ENCODE measurements at places on chromosomes 1 and 21. TPM values are rescaled to one million over a fixed set of nuclear protein-coding genes. Genes with fewer than 3 reads are reported as not detected.

DNA sequence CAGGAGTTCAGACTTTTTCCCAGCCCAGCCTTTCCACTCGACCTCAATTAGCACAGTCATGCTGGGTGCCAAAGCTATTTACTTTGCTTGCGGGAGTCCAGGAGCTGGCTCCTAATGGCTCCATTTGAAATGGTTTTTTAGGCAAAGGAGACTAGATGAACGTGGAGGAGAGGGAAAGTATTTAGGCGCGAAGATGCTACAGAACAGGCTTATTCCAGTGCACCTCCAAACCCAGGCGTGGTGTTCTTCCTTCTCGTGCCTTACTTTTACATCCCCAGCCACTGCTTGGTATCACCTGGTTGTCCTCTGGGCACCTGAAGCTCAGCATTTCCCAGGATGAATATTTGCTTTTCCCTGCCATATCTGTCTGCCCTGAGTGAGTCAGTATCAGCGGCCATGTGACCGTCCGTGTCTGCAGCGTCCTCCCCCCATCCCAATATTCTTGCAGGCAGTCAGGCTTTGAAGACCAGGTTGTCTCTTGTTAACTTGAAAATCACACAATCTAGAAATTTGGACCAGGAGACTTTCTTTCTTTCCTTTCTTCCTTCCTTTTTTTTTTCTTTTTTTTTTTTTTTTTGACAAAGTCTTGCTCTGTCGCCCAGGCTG is 198.5 kb downstream of the DYRK1A start:
- no peak for DNase-seq
- H3K4me3 ChIP-seq = peak overlapping the region; percentile 48
- 0 out of 2 replicates have a peak overlapping the region, but pooled peaks have one; percentile 39 for H3K27ac ChIP-seq

DNA sequence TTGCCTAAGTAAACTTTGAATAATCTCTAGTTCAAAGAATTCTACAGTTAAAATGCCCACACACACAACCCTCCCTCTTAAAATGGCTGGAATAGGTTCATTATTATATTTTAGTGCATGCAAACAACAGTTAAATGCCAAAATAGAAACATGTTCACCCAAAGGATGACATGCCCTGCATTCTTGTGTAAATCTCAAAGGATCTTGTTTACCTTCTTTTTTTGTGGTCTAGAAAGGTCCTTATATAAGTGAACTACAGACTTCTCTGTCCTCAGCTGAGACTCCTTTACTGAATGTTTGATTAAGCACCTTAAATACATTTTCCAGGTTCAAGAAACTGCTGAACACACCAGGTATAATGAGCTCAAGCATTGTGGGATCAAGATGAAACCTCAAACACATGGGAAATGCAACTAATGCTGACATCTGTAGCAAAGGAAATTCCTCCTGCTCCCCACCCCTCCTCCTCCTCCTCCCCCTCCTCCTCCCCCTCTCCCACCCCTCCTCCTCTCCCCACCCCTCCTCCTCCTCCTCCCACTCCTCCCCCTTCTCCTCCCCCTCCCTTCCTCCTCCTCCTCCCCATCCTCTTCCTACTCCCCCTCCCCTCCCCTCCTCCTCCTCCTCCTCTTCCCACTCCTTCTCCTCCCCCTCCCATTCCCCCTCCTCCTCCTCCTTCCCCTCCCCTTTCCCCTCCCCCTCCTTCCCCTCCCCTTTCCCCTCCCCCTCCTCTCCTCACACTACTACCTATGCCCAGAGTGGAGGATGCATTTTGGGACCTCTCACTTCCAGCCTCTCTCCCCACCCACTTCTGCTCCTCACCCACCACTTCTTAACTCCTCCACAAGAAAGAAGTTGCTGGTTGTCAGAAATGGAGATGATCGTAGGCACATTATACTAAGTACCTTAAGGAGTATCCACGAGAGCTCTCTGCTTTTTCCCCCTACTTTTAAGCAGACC is 233.9 kb downstream of the MRPL39 start:
- peaks cover 21% of the 10 kb centered on the region for H3K4me1 ChIP-seq
- peak overlapping the region; percentile 89 for H3K27ac ChIP-seq
- no peaks in the 10 kb centered on the region for H3K27me3 ChIP-seq

DNA sequence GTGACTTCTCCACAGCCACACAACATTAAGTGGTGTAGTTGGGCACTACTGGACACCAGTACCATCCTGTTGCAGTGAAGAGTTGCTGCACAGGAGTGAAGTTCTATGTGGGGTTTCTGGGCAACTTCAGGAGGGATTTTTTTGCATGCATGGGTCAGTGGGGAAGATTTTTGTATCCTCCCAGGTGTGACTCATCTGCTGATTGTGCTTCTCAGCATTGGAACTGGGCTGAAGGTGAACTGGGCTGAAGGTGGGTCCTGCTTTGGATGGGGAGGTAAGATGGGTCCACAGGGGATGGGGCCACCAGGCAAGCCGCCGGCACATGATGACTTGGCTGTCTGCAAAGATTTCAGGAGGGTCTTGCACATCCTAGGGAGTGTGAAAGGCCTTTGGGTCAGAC is 2.6 kb downstream of the SERINC2 start:
- H3K4me1 ChIP-seq = peaks cover 23% of the 10 kb centered on the region
- H3K4me3 ChIP-seq = no peak overlapping the region
- H3K36me3 ChIP-seq = no peaks in the 10 kb centered on the region
- peaks cover 10% of the 10 kb centered on the region for H3K27me3 ChIP-seq

GRCh38 chr1:15426492-15427279 is 11.6 kb upstream of the CTRC start:
- H3K27me3 ChIP-seq = no peaks in the 10 kb centered on the region
- no peak overlapping the region for H3K27ac ChIP-seq
- H3K4me3 ChIP-seq = no peak overlapping the region

Gene OXCT2
- polyA plus RNA-seq = 1.4 TPM

DNA sequence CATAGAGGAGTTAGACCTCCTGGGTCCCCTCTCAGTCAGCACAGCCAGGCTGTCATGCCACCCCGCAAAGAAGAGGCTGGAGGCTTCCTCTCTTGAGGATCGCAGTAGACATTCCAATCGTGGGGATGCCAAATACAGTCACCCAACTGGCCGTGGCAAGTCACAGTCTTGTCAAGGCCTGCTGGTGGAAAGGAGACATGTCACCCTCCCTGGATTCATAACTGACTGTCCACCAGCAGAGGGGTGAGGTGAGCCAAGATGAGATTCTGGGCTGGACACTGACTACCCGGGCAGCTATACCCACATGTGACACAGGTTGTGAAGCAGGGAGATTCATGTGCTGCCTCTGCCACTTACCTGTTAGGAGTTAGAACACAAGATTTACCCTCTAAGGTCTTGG is 123.5 kb upstream of the NGF start:
- H3K36me3 ChIP-seq = no peaks in the 10 kb centered on the region
- no peaks in the 10 kb centered on the region for H3K27me3 ChIP-seq
- H3K27ac ChIP-seq = no peak overlapping the region
- H3K4me1 ChIP-seq = no peaks in the 10 kb centered on the region
- no peak for DNase-seq

Gene AQP10
- not detected for polyA plus RNA-seq

DNA sequence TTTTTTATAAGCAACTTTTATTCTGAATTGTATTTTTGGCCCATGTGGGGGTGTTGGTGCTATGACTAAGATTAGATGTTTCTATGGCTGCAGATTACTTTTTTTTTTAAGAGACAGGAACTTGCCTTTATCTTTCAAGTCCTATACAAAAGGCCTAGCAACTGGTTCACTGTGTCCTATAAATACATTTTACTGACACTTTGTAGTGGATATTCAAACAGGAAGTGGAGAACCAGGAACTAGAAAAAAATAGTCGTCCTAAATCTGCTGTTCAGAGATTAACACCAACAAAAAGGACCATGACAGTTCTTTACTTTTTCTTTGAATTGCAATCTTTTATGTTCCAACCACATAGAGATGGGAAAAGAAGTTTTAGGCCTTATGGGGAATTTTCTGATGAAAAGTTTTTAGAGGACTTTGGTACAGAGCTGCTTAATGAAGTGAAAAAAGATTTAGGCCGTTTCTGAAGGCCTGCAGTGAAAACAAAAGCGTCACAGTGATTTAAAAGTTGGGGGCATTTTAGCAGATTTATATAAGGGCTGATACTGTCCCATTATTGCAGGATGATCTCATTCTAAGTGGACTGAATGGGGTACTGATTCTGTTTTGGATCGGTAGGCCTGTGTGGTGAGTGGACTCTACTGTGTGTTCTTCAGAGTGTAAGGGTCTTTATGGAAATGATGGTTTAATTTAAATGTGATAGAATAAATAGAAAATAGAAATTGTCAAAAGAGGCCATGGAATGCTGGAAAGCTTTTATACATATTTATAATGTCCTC is 136.4 kb upstream of the DEPDC1 start:
- no peak overlapping the region for H3K4me3 ChIP-seq
- H3K36me3 ChIP-seq = no peaks in the 10 kb centered on the region
- no peak overlapping the region for H3K27ac ChIP-seq
- no peaks in the 10 kb centered on the region for H3K27me3 ChIP-seq
- no peaks in the 10 kb centered on the region for H3K4me1 ChIP-seq
- DNase-seq = no peak

DNA sequence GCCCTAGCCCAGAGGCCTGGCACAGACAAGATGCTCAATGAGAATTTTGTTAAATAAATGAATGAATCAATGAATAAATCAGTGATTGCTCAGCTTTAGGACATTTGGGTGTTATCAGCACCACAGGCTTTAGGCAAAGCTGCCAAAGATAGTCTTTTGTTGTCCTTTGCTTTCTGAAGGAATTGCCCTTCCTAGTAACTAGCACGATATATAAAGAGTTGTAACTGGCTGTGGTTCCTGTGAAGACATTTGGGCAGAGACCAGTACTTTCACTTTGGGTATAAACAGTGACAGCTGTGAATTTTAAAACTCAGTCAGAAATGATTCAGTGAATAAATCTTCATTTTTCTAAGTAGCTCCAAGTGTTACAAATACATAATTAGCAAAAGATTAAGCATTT is 13.3 kb downstream of the RNU5D-1 start:
- H3K27me3 ChIP-seq = no peaks in the 10 kb centered on the region
- no peak for DNase-seq
- no peaks in the 10 kb centered on the region for H3K4me1 ChIP-seq
- H3K4me3 ChIP-seq = no peak overlapping the region

- H3K4me1 ChIP-seq = peaks cover 12% of the 10 kb centered on the region
- DNase-seq = no peak
- no peak overlapping the region for H3K4me3 ChIP-seq
- no peaks in the 10 kb centered on the region for H3K27me3 ChIP-seq
Measured at GRCh38 chr1:229717786-229718576, 91.9 kb downstream of the URB2 start.

GRCh38 chr1:5945445-5945844 is 46.8 kb downstream of the NPHP4 start:
- no peaks in the 10 kb centered on the region for H3K27me3 ChIP-seq
- H3K4me3 ChIP-seq = no peak overlapping the region
- H3K36me3 ChIP-seq = no peaks in the 10 kb centered on the region
- no peak for DNase-seq
- no peak overlapping the region for H3K27ac ChIP-seq

DNA sequence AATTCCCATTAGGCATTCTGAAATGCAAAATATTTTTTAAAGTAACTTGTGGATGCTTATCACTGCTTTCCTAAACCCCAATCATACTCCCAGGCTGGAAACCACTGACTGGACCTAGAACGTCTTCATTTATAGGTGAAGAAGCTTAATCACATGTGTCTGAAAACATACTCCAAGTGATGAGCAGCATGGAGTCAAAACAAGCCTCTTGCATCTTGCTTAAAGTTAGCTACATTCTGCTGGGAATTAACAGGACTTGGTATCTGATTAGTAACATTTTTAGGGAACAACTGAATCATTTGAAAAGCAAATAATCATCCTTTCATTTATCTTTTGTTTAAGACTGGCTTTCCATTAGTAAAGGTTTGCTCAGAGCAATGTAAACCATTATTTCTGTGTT is 105.7 kb downstream of the AK5 start:
- H3K27ac ChIP-seq = no peak overlapping the region
- H3K27me3 ChIP-seq = no peaks in the 10 kb centered on the region
- H3K36me3 ChIP-seq = no peaks in the 10 kb centered on the region
- H3K4me3 ChIP-seq = no peak overlapping the region
- peaks cover 15% of the 10 kb centered on the region for H3K4me1 ChIP-seq
- DNase-seq = no peak

GRCh38 chr1:225573216-225573615 is 79.7 kb downstream of the ENAH start:
- no peaks in the 10 kb centered on the region for H3K36me3 ChIP-seq
- H3K4me1 ChIP-seq = peaks cover 41% of the 10 kb centered on the region
- H3K4me3 ChIP-seq = no peak overlapping the region
- no peak for DNase-seq
- H3K27ac ChIP-seq = no peak overlapping the region

GRCh38 chr1:44019466-44019948 is 11.8 kb downstream of the SLC6A9 start:
- H3K27ac ChIP-seq = no peak overlapping the region
- no peak for DNase-seq
- H3K4me1 ChIP-seq = no peaks in the 10 kb centered on the region
- no peaks in the 10 kb centered on the region for H3K27me3 ChIP-seq
- no peak overlapping the region for H3K4me3 ChIP-seq

DNA sequence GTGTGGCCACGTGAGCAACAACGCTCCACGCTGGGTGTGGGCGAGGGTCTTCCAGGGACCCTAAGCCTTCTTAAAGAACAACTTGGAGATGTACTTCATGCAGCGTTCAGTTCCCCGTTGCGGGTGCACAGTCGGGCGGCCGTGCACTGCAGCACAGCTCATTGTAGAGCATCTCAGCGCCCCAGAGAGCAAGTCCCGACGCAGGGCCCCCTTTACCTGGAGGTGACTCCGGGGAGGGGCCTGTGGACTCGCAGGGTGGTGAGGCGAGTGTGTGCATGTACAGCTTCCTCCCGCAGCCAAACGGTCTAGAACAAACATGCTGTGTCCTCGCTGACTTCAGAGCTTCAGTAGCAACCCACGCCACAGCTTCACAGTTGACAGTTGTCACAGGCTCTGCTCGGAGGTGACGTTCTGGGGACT is 19.5 kb downstream of the RRP1 start:
- H3K27ac ChIP-seq = no peak overlapping the region
- H3K36me3 ChIP-seq = no peaks in the 10 kb centered on the region
- H3K4me3 ChIP-seq = no peak overlapping the region

Gene FCRL2
- not detected for polyA plus RNA-seq

DNA sequence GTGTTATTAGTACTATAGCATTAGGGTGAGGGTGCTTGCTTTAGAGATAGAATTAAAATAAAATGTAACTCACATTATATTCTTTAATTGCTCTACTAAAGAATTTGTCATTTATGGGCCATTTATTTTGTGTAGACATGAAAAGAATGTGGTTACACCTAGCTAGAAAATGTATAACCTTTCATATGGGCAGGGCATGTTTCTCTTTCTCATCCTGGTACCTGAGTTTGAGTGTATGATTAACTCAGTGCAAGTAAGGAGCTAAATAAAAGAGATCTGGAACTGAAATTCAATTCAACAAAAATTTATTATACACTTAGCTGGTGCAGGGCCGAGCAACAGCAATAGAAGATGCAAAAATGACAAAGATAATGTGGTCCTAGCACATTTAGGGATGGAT is 47.4 kb downstream of the MAP3K7CL start:
- peaks cover 8% of the 10 kb centered on the region for H3K4me1 ChIP-seq
- no peak overlapping the region for H3K27ac ChIP-seq
- no peak for DNase-seq
- H3K36me3 ChIP-seq = no peaks in the 10 kb centered on the region
- no peak overlapping the region for H3K4me3 ChIP-seq

- H3K36me3 ChIP-seq = no peaks in the 10 kb centered on the region
- no peak overlapping the region for H3K27ac ChIP-seq
- H3K4me1 ChIP-seq = no peaks in the 10 kb centered on the region
- H3K27me3 ChIP-seq = no peaks in the 10 kb centered on the region
- no peak overlapping the region for H3K4me3 ChIP-seq
- no peak for DNase-seq
Measured at GRCh38 chr1:22936681-22937080, 36.0 kb downstream of the LACTBL1 start.

Measured in GM23338 (cell line).